ENCODE measurements at places on chromosomes 12 and 14.
A peak's percentile ranks its signal among the peaks of the same experiment; 100 is the strongest.

DNA sequence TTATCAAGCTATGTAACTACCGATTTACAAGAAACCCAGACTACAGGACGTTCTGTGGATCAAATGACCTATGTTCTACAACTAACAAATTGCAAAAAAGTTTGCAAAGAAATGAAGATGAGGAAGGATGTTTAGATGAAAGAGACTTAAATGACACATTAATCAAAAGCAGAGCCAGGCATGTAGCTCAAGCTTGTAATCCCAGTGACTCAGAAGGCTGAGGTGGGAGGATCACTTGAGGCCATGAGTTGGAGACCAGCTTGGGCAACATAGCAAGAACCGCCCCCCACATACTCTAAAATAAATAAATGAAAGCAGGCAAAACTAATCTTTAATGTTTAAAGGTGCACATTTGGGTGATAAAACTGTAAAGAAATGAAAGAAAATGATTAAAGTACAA is 331.9 kb downstream of the BTG1 start:
- no peak for ATAC-seq

GRCh38 chr12:108833355-108833733 is 24.0 kb downstream of the SSH1 start:
- ATAC-seq: peak; percentile 46

DNA sequence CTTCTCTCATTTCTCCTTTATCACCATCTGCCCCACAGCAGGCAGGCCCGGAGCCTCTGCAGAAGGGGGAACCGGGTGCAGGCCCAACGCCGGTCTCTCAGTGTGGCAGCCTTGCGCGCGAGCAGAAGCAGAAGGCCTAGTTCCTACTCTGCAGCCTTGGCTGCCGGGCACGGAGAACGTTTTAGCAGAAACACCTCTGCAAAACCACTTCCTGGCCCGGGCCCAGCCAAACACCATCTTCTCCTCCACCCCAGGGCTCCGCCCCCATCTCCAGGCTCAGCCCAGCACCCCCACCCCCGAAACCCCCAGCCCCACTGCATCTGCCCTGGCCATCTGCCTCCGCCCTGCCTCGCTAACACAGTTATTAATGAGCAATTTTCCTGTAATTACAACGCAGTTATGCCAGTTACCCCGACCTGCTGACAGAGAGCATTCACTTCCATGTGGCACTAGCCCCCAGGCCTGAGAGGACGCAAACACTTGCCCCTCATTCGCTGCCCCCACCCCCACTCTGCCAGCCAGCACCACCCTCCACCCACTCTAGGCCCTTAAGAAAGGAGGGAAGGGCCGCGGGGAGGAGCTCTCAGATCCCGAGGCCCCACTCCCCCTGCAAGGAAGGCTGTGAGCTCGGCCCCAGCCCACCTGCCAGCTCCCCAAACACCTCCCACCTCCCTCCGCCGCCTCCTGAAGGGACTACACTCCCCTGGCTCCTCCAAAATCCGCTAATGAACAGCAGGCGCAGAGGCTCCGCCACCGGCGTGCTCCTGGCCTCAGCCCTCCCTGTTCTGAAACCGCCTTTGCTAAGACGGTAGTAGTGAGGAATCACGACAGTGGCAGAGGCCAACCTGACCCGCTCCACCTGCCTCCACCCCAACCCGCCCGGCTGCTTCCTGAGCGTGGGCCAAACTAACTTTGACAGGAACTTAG is 44.7 kb upstream of the FBRSL1 start:
- peak; percentile 58 for ATAC-seq

DNA sequence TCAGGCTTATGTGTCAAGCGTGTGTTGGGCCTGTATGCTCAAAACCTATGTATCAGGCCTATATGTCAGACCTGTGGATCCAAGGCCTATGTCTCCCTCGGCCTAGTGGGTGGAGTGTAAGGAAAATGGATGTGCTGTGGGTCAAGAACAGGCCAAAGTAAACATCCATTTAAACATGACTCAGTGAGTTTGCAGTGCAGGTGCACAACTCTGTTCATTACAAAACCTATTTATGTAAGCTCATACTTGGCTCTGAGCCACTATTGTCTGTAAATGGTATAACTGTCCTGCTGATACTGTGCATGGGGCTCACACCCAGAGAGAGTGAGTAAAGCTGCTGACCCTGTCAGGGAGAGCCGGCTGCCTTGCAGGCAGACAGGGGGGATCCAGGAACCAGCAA is 249.7 kb upstream of the AVPR1A start:
- ATAC-seq: peak; percentile 70

GRCh38 chr14:68592948-68593556 is 199.8 kb downstream of the ZFP36L1 start:
- ATAC-seq: no peak

DNA sequence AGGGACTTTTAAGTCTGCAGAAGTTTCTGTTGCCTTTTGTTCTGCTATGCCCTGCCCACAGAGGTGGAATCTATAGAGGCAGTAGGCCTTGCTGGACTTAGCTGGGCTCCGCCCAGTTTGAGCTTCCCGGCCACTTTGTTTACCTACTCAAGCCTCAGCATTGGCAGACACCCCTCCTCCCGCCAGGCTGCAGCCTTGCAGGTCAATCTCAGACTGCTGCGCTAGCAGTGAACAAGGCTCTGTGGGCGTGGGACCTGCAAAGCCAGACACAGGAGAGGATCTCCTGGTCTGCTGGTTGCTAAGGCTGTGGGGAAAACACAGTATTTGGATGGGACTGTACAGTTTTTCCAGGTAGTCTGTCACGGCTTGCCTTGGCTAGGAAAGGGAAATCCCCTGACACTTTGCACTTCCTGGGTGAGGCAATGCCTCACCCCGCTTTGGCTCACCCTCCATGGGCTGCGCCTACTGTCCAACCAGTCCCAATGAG is 43.7 kb downstream of the CCDC59 start:
- peak; percentile 93 for ATAC-seq

- ATAC-seq: no peak
These were observed 117.2 kb upstream of the DIO3 start for GRCh38 chr14:101444116-101444515.

- no peak for ATAC-seq
These were observed 15.7 kb downstream of the CDKL1 start for GRCh38 chr14:50381008-50381407.

- ATAC-seq: no peak
These were observed 21.6 kb downstream of the GNPTAB start for GRCh38 chr12:101809208-101809607.

DNA sequence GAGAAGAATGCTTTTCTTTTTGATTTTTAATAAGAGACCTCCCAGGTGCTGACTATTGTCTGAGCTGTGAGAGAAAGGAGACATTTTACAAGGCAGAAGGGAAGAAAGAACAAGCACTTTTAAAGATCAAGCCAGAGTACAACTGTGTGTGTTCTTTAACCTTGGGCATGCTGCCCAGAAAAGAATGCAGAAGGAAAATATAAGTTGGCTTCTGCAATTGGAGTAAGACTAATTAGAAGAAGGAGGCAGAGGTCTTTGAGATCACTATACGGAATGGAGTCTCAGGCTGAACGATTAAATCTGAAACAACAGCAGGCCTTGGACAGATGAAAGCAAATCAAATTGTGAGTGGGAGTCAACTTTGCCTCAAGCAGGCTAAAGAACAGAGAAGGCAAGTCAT is 230.5 kb downstream of the ATP23 start:
- no peak for ATAC-seq

DNA sequence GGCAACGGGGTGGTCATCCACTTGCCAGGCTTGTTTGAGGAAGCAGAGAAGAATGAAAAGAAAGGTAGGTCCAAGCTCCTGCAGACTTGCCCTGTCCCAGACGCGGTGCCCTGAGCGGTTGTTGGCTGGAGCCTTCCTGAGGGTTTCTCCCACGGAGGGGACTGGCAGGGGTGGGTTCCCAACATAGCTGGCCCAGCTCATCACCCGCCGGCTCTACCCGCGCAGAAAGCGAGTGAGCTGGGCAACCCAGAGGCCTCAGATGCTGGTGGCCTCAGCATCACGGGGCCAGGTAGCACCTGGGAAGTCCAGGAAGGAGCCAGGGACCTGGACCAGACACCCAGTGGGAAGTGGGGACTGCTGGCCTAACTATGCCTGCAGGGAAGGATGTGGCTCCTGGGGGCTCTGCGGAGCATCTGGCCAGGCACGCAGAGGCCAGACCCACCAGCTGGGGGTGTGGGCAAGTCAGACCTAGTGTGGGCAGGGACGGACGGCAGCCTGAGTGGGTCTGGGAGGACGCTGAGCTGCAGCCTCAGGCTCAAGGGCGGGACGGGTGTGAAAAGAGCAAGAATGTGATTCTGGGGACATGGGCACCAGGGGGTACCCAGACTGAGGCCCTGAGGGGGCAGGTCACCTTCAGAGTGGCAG is 14.4 kb upstream of the SIVA1 start:
- ATAC-seq: no peak

DNA sequence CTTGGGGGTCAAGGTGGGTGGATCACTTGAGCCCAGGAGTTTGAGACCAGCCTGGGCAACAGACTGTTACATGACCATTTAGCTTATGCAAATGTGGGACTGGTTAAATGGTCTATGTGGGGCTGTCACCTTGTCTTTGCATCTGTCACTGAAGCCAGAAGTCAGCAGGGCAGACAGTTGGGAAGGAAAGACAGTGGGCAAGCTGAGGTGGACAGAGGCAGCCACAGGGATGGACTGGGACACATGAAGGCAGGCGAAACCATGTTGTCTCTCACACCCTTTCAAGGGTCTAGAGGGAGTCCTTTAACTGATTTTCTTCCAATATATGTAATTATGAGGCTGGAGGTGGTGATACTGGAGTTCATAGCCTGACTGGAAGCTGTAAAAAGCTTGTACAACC is 426.4 kb downstream of the TMEM121 start:
- ATAC-seq: no peak

DNA sequence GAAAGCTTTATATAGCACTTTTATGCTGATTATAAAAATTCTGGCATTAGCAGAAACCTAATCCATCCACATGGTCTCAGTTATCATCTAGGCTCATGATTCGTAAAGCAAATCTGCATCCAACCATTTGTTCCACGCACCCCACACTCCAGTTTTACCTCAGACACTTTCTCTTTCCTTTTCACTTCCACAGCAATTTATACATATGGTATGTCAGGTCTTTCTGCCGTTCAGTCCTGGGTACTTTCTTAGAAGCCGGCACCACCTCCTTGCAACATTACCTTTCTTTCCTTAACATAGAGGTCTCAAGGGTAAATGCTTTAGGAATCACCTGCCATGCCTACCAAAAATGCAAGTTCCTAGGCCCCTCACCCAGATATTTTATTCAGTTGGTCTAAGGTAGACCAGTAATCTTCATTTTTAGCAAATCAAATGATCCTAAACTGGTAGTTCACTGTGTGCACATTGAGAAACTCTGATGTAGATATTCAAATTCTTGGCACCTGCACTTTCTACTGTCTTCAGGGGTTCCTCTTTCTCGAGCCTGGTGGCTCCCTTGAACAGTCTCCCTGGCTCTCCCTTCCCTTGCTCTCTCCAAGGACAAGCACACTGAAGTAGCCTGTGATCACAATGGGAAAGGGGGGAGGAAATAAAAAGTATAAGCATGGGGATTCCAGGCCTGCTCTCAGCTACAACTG is 2.8 kb upstream of the KRAS start:
- no peak for ATAC-seq

DNA sequence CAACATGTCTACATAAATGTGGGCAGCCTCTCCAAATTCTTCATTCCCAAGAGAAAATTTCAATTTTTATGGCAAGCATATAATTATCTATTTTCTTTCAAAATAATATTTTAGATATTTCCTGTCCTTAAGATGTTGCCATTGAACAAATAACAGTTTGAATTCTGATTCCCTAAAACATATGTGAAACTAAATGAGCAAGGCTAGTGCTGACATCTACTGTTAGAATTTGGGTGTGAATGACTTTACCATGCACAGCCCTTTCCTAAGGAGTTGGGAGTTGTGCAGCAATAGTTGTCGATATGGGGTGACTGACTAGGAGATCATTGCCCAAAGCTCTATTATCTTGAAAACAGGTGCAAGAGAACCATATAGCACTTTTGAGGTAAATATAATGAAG is 108.2 kb upstream of the SLC38A4 start:
- ATAC-seq: peak; percentile 73

- no peak for ATAC-seq
These were observed 759.7 kb downstream of the GALC start for GRCh38 chr14:87233266-87233665.

GRCh38 chr14:53780051-53780555 is 176.5 kb downstream of the BMP4 start:
- ATAC-seq: no peak

DNA sequence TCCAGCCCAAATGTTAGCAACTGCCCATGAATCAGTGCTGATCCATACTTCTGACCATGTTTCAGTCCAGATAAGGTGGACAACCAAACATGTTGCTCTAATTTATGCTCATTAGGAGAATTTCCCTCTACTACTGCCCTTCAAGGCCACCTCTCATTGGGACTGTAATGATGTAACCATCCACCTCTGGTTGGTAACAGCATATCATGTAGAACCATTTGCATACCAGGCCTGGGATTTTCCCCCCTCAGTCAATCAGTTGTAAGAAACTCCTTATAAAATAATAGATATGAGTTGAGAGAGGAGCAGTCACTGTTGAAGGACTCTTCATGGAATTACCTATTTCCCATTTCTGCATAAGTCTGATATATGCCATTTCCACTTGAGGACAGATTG is 17.8 kb upstream of the YAF2 start:
- ATAC-seq: no peak
